ENCODE measurements at places on chromosomes 2 and 18.

GRCh38 chr2:155190342-155190741, 491.8 kb downstream of the KCNJ3 start:
- DNase-seq, result no peak

GRCh38 chr2:238817382-238817781, 30.5 kb upstream of the TWIST2 start:
- no peak for DNase-seq

DNA sequence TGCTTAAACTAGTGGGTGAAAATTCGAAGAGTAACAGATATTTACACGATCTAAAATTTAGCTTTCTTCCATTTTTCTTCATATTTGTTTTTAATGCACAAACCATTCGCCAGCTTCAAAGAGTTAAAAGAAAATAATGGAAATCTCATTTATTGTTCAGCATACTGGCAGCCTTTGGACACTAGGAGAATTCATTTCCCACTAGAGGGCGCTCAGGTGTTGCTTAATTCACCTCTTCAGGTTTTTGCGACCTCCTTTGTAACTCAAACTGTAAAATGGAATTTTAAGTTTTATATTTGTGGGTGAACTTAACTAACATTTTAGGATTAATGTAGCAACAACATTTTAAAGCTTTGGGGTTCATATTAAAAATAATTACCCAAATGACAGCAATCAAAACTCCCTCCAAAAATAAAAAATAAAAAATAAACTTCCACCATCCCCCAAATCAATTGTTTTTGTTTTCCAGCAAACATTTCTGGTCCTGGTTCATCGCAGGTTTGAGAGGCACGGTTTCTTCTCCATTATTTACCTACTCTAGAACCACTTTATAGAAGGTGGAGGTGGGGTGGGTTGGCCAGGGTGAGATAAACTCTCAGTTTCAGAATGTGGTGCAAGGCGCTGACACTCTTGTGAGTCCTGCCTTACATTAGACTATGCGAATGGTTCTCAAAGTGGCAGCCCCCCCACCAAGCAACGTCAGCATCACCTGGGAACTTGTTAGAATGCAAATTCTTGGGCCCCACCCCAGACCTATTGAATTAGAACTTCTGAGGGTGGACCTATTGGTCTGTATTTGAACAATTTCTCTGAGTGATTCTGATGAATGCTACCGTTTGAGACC, 24.7 kb upstream of the PNPT1 start:
- DNase-seq, result peak; percentile 22

DNA sequence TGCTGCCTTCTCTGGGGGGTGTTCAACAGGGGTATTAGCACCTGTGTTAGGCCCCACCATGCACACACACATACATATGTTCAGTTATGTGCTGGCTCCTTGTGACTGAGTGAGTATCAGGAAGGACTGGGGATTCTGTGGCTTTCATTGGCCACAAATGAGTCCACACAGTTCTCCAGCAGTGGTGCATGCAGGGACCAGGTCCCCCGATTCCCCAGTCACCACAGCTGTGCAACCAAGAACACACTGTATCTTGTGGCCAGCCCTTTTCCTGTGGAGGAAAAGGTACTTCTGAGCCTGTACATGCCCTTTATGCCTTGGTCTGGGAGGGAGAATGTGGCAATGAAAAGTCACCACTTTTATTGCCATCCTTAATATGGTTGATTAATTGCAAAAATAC, 74.9 kb upstream of the KLF7 start:
- no peak for DNase-seq

- peak; percentile 88 for DNase-seq
Measured at GRCh38 chr2:241844066-241844728, 14.5 kb downstream of the PDCD1 start.

DNA sequence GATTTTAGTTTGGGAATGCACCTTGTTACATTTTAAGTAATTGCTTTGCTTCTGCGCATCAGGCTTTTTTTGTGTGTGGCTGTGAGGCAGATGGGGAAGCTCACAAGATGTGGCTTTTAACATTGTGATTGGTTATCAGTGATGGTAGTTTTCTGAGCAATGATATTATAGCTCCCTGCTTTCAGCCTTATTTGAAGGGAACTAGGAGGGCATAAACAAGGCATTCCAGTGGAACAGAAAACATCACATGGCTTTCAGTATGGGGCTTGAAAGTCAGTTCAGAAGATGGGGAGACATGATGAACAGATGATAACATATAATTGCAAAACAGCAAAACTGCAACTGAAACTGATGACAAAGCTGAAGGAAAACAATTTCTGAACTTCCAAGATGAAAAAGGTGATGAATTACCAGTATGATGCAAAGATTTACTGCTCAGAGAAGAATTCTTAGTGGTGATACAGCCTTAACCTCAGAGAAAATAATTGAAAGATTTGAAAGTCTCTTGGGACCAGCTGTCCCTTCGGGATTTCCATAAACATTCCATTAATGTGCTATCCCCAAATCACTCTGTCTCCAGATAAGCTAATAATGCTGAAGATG, 439.7 kb downstream of the RND3 start:
- no peak for DNase-seq

GRCh38 chr2:23495661-23496114, 110.7 kb downstream of the KLHL29 start:
- DNase-seq, result no peak

GRCh38 chr18:6793986-6794385, 64.5 kb downstream of the ARHGAP28 start:
- no peak for DNase-seq

DNA sequence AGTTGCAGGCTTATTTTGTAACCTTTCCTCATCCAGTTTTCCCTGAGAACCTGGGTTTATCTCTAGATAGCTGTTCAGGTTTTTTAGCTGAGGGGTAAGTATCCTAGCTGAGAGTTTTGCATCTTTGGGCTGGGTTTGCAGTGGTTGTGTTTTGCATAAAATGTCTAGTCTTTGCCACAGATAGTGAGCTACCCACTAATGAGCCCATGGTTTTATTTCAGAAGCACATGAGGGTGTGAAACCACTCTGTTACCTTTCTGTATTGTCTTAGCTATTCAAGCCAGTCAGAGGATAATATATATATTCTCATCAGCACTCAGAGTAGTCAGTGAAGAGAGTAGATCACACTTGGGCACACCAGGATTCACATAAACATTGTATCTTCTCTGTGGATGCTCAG, 24.6 kb upstream of the TXNDC2 start:
- DNase-seq, result no peak

GRCh38 chr2:71865391-71865965, 282.2 kb downstream of the CYP26B1 start:
- no peak for DNase-seq

DNA sequence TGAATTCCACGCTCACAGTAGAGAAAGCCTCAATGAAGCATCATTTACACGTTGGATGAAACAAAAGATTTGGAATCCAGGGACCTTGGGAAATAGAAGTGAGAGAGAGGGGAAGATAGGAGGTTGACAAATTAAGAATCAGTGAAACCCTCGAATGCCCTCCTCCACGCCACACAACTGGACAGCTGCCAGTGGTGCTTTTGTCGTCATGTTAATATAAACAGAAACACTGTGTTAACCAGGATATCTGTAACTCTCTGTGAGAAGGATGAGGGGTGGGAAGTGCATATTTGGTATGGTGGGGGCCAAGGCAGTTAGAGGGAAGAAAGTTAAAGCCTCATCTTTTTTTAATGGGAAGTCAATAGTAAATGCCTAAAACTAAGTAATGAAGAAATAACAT, 108.7 kb downstream of the GFPT1 start:
- DNase-seq, result no peak

- no peak for DNase-seq
Measured at GRCh38 chr2:120866071-120866470, 130.4 kb downstream of the GLI2 start.

GRCh38 chr2:128304715-128305554, 13.7 kb downstream of the HS6ST1 start:
- DNase-seq, result no peak

- DNase-seq, result no peak
Measured at GRCh38 chr18:41499345-41499744, 455.7 kb upstream of the PIK3C3 start.

DNA sequence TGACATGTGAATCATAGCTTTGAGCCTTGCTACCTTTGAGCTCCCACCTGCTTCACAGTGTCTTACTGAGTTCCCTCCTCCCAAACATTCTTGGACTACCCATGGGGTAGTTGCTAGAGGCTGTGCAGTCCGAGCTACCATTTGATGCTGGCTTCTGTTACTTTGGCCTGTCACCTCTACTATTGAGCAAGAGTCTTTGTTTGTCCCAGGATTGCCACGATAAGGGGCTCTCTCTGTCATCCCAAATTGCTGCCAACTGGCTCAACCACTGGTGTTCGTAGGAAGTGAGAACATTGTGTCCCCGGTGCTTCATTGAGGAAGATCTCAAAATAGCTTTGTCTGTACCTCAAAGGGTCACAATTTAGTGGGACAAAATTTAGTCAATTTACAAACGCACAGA, 59.1 kb upstream of the PAX8 start:
- DNase-seq, result no peak

DNA sequence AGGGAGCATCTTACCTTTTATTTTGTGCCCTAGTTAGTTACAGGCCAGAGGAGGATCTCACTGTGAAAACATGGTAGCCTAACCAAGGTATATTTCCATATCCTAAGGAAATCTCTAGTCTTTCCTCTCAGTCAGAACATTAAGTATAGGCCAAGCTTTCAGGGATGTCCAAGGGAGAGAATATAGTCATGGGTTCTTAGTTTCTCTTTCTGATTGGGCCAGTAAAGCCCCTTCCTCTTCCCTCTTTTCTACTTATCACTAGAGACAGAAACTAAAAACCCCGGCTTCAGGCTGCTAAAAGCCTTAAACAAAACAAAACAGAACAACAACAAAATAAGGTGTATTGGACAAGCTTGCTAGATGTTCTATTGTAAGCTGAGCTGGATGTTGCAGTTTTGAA, 44.3 kb upstream of the TNFRSF11A start:
- no peak for DNase-seq

DNA sequence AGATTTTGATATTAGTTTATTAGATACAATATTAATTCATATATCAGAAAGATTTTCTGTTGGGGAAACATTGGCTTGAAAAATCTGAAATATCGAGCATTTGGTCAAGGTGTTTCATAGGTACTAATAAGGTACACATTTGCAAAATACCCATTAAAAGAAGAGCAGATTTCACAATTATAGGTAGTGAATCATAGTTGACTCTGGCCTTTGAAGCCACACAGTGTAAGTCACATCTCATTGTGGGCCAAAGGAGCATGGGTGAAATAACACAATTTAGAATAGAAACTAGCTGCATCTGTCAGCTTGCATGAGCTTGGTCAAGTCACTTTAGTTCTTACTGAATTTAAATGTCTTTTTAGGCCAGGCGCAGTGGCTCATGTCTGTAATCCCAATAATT, 4.9 kb downstream of the KDM3A start:
- DNase-seq, result no peak

- DNase-seq, result no peak
Measured at GRCh38 chr2:176535467-176536113, 266.3 kb downstream of the MTX2 start.

DNA sequence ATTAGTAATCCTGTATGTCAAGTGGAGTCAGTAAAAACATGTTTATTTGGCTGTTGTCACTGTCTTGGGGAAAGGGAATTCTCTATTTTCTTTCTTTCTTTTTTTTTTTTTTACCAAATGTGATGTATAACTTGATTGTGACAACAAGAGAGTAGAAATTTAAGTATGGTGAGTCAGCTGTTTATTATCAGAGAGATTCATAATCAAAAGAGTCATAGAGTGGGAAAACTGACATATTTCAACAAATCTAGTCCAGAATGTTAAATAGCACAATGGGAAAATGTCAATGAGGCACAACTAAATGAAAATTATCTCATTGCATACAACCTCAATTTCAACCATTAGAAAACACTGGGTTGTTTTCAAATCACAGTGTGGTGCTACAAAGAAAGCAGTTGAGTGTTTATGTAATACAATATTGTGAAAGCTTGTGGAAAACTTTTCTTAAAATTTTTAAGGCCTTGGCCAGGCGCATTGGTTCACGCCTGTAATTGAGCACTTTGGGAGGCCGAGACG, 111.9 kb upstream of the DTNA start:
- no peak for DNase-seq

GRCh38 chr18:35190948-35191697, 49.7 kb upstream of the ZNF397 start:
- DNase-seq, result no peak

GRCh38 chr2:73013936-73014335, 57.6 kb downstream of the SFXN5 start:
- no peak for DNase-seq

DNA sequence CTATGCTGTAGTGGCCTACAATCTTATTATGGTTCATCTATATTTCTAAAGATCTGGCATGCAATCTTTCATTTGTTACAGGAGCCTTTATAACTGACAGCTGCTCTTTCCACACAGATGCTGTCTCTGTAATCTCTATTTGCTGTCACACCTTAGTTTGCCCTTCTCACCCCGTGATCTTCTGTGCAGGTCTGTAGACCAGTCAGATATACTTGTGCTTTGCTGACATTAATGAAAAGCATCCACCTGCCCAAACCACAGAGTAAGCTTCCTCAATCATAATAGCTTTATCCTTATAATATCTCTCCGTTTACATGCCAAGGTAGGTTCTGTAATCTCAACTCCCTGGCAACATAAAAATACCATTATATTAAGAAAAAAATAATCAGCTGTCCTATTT, 122.4 kb downstream of the GRB14 start:
- no peak for DNase-seq

GRCh38 chr18:48777744-48778116, 173.0 kb downstream of the SMAD7 start:
- DNase-seq, result no peak

GRCh38 chr18:2657788-2658458, 2.4 kb downstream of the SMCHD1 start:
- no peak for DNase-seq

- no peak for DNase-seq
Measured at GRCh38 chr2:39664232-39664887, 1.4 kb upstream of the TMEM178A start.

- no peak for DNase-seq
Measured at GRCh38 chr2:168348076-168348475, 100.7 kb upstream of the STK39 start.

DNA sequence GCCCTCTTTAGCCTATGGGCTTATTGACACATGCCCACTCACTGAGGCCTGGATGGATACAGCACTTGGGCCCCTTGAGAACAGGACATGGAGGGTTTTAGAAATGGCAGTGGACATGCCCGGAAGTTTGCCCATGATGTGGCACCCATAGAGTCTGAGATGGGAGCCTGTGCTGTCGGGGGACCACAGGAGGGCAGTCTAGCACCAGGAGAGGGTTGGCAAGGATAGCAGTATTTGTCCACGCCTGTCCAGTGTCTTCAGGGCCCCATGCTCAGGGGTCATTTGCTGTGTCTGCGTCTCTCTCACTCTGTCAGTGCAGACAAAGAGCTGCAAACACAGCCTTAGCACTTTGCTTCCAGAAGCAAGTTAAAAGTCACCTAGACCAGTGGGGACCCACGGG, 48.7 kb downstream of the IL1RL2 start:
- DNase-seq, result no peak

DNA sequence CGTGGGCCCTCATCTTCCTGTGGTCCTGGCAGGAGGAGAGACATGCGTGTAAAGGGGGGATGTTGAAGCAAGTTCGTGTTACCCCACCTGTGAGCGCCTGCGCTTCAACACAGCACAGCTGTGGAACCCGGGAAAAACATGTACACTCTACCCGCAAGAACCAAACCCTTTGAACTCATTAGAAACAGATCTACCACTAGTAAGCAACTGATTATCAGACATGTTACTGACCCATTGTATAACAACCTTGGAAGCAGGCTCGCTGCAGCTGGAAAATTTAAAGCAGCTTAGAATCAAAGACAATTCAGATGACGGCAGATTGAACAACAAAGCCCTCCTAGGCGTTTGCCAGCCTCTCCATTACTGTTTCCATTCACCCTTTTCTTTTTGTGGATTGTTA, 771.7 kb upstream of the SALL3 start:
- DNase-seq, result no peak

GRCh38 chr2:110099471-110100225, 16.0 kb downstream of the MALL start:
- no peak for DNase-seq

All from activated CD4-positive, alpha-beta T cell treated with anti-CD3 and anti-CD28 coated beads for 24 hours (primary cell).